Activated CD4-positive, alpha-beta memory T cell treated with anti-CD3 and anti-CD28 coated beads for 36 hours (primary cell): ENCODE measurements at places on chromosomes 7 and 10. TPM values are rescaled to one million over a fixed set of nuclear protein-coding genes. Genes with fewer than 3 reads are reported as not detected.

DNA sequence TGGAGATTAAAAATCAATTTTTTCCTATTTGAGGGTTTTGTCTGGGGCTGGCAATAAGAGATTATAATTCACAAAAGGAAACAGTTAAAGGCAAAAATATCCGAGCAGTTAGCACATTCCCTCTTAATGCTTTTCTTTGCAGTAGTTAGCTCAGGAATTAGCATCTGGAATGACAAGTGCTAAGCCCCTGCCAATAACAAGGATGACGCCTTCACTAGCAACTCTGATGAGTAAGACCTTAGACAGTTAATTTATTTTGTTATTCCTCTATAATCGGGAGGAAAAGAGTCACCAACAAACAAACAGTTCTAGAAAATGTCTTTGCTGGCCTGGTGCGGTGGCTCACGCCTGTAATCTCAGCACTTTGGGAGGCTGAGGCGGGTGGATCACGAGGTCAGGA, 151.3 kb downstream of the TRIL start:
- H3K4me3 ChIP-seq, result no peak overlapping the region
- no peak overlapping the region for H3K27ac ChIP-seq
- H3K27me3 ChIP-seq, result no peaks in the 10 kb centered on the region
- H3K36me3 ChIP-seq, result no peaks in the 10 kb centered on the region
- no peaks in the 10 kb centered on the region for H3K4me1 ChIP-seq

- H3K4me1 ChIP-seq, result no peaks in the 10 kb centered on the region
- H3K27ac ChIP-seq, result no peak overlapping the region
- peaks cover 1% of the 10 kb centered on the region for H3K36me3 ChIP-seq
- no peak for DNase-seq
- no peak overlapping the region for H3K4me3 ChIP-seq
Measured at GRCh38 chr7:33721895-33722294, 183.4 kb upstream of the BMPER start.

GRCh38 chr7:132580717-132581285, 4.5 kb upstream of the PLXNA4 start:
- H3K4me3 ChIP-seq, result no peak overlapping the region
- peak; percentile 76 for DNase-seq
- peaks cover 31% of the 10 kb centered on the region for H3K27me3 ChIP-seq
- peaks cover 2% of the 10 kb centered on the region for H3K4me1 ChIP-seq
- H3K36me3 ChIP-seq, result no peaks in the 10 kb centered on the region

DNA sequence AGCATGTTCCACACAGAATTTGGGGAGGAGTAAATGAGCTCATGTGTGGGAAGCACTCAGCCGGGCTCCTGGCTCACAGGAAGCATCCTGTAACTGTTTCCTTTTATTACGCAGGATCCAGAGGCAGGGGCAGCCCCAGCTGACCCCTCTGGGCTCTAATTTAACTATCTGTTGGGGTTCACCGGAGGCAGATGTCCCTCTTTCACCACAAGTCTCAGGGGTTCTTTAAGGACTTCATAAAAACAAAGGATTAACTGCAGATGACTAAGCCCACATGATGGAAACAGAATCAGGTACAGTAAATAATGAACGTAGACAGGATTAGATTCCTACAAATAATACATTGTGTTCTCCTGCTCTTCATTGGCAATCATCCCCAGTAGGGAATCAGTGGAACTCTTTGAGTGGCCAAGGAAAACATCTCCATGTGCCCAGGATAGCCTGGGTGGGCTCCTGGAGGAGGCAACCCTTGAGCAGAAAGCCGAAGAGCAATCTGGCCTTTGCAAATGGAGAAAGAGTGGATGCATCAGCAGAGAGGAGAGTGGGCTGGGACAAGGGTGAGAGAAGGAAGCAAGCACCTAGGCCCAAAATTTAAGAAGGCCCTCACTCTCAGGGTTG, 24.6 kb downstream of the TBXAS1 start:
- no peak overlapping the region for H3K4me3 ChIP-seq
- no peak overlapping the region for H3K27ac ChIP-seq
- peaks cover 25% of the 10 kb centered on the region for H3K4me1 ChIP-seq
- H3K36me3 ChIP-seq, result peaks cover 2% of the 10 kb centered on the region
- no peaks in the 10 kb centered on the region for H3K27me3 ChIP-seq

DNA sequence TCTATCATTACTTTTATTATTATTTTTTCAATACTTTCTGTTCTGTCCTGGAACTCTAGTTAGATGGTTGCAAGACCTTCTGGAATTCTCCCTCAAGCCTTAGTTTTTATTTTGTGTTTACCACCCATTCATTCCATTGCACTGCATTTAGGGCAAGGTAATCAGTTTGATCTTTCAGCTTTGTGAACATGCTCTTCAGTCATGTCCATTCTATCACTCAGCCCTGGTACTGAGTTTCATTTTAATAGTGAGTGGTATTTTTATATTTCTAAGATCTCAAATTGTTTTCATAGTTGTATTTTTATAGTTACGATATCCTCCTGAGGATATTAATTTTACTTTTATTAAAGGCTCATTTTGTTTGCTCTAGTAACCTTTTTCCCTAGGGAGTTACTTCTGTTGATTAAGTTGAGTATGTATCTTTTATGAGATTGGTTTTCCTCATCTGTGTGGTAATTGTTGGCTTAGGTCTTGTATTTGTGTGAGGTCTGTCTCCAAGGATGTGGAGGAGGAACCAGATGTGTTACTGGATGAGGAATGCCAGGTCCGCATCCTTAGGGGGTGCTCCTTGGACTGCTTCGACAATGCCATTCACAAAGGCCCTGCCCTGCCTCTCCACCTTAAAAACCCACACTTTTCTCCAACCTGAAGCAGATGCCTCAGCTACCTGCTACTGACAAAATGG, 46.7 kb upstream of the RAB18 start:
- no peaks in the 10 kb centered on the region for H3K27me3 ChIP-seq
- H3K27ac ChIP-seq, result no peak overlapping the region
- H3K4me3 ChIP-seq, result no peak overlapping the region
- H3K36me3 ChIP-seq, result no peaks in the 10 kb centered on the region

DNA sequence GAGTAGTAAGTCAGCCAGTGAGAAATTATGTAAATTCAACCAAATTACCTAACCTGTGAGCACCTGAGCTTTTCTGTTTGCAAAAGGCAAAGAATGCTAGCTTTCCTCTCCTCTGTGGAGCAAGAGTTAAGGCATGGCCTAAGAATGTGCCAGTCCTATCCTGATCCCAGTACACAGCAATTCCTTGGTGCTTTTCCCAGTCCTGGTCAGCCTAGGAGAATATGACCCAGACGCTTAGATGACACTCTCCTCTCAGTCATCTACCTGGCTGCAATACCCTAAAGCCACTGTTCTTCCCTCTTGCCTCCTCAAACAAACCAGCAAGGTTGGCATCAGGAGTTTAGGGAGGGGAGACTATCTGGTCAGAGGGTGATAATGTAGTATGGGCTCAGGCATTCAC, 4.1 kb downstream of the PDLIM1 start:
- no peaks in the 10 kb centered on the region for H3K36me3 ChIP-seq
- H3K4me1 ChIP-seq, result peaks cover 7% of the 10 kb centered on the region
- no peak overlapping the region for H3K4me3 ChIP-seq
- no peak for DNase-seq
- H3K27me3 ChIP-seq, result peaks cover 26% of the 10 kb centered on the region

DNA sequence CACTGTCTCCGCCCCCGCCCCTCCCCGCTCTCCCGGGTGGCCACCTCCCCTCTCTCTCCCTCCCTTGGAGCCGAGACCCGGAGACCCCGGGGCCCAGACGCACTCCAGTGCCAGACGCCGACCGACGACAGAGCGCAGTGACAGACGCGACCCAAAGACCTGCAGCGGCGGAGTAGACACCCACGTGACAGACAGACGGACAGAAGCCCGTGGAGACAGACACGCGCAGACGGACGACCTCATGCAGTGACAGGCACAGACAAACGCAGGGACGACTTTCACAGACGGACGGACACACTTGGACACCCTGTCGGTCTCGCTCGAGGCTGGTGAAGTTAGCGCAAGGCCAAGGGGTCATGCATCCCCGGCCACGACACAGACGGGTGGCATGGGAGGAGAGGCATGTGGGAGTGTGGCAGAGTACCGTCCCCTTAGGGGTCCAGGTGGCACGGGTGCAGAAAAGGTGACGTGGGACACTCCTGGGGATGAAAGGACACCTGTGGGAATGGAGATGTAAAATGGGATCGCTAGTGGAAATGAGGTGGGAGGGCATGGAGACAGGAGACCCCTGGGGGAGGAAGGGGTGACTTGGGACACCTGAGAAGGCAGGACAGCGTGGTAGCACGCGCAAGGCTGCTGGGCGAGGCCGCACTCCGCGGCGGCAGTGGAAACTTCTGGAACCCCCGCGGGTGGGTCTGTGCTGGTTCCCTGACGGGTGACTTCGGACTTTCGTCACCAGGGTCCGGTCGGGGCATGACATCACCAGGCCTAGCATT, 456 bp upstream of the ACHE start:
- DNase-seq, result no peak
- H3K36me3 ChIP-seq, result no peaks in the 10 kb centered on the region
- H3K27me3 ChIP-seq, result peaks cover 46% of the 10 kb centered on the region
- H3K4me3 ChIP-seq, result peak overlapping the region; percentile 46
- peaks cover 11% of the 10 kb centered on the region for H3K4me1 ChIP-seq

Gene INMT
- not detected for total RNA-seq

Gene SLC29A3
- 2.5 TPM for total RNA-seq

Gene SLC26A4
- 5.2 TPM for total RNA-seq

Gene NAT16
- not detected for total RNA-seq

Gene SMKR1
- 2.0 TPM for total RNA-seq

Gene GPR26
- total RNA-seq, result not detected
